ENCODE measurements at places on chromosomes 2 and 18.

- DNase-seq = no peak
These were observed 31.4 kb downstream of the IMPA2 start for GRCh38 chr18:12012697-12013096.

DNA sequence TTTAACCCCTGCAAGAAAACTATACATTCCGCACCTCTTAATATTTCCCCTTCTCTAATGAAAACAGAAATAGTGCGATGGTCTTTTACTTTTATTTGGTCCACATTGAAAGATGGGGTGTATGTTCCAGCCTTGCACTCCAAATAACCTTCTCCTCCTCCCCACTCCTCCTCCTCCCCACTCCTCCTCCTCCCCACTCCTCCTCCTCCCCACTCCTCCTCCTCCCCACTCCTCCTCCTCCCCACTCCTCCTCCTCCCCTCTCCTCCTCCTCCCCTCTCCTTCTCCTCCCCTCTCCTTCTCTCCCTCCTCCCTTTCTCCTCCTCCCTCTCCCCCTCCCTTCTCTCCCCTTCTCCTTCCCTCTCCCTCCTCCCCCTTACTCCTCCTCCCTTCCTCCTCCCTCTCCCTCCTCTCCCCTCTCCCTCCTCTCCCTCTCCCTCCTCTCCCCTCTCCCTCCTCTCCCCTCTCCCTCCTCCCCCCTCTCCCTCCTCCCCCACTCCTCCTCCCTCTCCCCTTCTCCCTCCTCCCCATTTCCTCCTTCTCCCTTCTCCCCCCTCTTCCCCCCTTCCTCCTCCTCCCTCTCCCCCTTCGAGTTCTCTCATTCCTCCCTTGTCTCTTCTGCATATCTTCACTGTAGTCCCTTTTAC is 70.4 kb downstream of the ZNF532 start:
- DNase-seq = no peak

GRCh38 chr2:61463769-61464475 is 7.0 kb downstream of the USP34 start:
- no peak for DNase-seq

DNA sequence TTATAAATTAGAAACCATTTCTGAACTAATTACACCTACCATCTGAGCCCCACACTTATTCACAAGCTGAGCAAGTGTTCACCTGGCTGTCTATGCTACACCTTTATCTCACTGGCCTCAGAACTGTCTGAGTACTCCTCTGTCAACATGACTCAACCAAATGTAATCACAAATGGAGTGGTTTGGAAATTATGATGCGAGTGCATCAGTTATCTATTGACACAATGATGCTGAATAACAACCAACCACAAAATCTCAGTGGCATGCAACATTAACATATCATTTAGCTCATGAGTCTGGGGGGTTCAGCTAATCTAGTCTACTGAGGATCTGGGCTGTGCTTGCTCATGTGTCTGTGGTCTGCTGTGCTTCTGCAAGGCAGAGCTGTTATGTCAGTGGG is 184.2 kb upstream of the NXPH2 start:
- DNase-seq = no peak

- DNase-seq = no peak
These were observed 33.4 kb downstream of the TTR start for GRCh38 chr18:31624892-31625640.

DNA sequence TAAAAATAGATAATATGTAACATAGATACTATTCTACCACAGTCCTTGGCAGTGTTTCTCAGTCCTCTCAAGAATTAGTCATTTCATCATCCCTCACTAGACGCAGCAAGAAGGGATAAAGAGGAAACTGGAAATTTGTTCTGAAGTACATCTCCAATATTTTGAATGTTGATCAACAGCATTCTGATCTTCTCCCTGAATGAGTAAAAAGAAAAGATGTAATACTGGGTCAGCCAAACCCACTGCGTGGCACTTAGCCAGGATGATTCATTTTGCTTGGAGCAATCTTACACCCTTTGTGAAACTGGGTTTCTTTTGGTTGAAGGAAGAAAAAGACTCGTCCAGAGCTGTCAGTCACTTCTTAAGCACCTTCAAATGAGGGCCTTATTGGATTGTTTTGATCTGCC is 54.1 kb downstream of the TAF1B start:
- peak; percentile 97 for DNase-seq

DNA sequence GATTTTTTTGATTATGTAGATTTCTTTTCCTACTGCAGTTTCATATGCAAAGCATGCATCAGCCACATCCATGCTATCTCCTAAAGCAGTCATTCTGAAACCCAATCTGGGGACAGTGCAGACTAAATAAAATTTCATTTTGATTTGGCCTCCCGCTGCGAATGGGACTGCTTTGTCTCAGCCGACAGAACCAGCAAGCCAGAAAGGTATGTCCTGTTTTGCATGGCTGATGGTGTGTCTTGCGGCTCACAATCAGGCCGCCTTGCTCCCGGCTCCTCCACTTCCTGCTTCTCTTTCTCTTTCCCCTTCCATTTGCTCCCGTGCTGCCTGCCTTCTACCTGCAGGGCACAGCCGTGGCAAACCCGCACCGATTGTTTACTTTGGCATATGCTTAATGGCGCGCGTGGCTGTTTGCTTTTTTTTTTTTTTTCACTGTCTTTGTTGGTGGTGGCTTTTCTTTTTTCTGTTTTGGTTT is 419.6 kb upstream of the POU3F3 start:
- DNase-seq = no peak

DNA sequence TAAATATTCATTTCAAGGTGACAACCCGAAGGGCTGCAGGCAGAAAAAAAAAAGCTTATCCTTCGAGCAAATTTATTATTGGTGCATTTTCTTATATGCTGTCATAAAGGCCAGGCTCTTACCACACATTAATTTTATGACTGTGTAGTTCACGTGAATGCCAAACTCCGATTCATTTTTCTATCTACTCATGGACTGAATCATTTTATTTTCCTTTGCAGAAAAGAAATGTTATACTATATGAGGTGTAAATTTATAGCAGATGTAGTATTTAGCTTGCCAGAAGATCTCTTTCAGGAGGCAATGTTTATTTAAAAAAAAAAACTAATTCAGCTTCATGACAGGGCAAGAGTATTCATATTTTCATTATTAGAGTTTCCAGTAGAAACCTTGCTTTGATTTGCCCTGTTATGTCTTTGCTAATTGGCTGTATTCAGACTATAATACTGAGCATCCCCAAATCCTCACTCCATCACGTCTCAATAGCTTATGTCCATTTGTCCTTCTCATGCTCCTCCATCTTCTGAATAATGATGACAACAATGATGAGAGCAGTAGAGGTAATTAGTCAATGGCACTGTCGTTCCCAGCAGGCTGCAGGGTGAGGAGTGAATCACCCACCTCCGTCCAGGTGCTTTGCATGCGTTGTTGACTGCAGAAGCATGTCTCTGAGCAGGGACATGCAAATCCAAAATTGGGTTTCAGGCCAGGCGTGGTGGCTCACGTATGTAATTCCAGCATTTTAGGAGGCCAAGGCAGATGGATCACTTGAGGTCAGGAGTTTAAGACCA is 101.1 kb upstream of the RAB12 start:
- no peak for DNase-seq

GRCh38 chr2:55862246-55862645 is 61.3 kb downstream of the EFEMP1 start:
- peak; percentile 100 for DNase-seq

GRCh38 chr2:228802181-228803071 is 468.7 kb downstream of the PID1 start:
- no peak for DNase-seq

DNA sequence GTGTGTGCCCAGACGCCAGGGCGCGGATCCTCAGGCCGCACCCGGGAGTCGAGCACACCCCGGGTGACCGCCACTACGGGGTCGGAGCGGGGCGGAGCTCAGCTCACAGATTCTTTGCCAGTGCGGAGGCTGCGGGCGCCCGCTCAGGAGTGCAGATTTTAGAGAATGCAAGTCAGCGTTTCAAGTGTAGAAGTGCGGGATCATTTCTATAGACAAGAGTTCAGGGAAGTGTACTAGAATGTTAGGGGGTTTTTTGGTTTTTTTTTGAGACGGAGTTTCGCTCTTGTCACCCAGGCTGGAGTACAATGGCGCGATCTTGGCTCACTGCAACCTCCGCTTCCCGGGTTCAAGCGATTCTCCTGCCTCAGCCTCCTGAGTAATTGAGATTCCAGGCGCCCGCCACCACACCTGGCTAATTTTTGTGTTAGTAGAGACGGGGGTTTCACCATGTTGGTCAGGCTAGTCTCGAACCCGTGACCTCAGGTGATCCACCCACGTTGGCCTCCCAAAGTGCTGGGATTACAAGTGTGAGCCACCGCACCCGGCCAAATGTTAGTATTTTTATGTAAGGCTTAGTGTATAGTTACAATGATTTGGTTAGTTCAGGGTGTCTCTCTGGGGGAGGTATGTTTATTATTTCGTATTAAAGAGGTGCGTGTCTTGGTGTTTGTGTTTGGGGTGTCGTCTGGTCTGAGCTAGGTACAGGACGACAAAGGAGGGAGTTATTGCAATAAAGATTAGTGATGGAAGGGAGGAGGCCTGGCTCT is 619 bp upstream of the FAM168B start:
- DNase-seq = no peak

DNA sequence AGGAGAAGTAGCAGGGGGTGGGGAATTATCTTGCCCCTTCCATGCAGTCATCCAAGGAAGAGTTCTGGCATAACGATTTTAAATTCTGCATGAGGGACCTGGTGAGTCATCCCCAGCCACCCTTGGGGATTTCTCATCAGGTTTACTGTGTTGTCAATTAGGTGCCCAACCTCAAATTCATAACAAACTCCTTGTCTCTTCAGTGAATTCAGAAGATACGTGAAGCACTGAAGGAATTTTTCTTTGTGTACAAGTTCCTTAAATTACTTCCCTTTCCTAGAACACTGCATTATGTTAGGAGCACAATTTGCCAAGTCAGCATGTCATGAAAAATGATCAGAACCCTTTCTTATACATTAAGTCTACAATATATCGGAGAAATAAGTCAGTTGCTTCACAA is 70.8 kb upstream of the NOSTRIN start:
- no peak for DNase-seq

- peak; percentile 74 for DNase-seq
These were observed 48.1 kb downstream of the MAIP1 start for GRCh38 chr2:200003444-200003843.

- peak; percentile 1 for DNase-seq
These were observed 231.7 kb downstream of the ARL6IP6 start for GRCh38 chr2:152950126-152950525.

DNA sequence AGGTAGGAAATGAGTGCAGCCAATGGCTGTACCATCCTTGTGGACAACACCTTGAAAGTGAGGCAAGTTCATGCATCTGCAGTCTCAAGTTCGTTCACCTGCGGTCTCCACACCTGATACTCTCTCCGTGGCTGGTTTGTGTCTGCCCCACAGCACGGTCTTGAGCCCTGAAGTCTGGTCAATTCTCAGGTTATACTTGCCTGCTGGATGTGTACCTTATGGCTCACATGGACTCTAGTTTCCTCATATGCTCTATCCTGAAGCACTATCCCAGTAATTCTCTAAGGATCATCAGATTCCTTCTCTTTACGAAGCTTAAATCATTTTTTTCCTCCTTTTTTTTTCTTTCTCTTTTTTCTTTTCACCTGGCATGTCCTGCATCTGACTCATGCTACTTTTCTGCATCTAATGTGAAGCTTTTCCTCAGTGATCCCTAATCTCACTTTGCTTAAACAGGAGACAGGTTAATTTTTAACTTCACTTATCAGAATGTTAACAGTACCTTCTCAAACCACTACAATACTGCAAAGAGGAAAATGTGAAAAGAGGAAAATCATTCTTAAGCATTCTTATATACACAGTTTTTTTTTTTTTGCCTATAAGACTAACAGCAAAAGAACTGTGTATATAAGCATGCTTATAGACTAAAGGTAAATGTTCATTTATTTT is 511.2 kb downstream of the SOX11 start:
- no peak for DNase-seq

DNA sequence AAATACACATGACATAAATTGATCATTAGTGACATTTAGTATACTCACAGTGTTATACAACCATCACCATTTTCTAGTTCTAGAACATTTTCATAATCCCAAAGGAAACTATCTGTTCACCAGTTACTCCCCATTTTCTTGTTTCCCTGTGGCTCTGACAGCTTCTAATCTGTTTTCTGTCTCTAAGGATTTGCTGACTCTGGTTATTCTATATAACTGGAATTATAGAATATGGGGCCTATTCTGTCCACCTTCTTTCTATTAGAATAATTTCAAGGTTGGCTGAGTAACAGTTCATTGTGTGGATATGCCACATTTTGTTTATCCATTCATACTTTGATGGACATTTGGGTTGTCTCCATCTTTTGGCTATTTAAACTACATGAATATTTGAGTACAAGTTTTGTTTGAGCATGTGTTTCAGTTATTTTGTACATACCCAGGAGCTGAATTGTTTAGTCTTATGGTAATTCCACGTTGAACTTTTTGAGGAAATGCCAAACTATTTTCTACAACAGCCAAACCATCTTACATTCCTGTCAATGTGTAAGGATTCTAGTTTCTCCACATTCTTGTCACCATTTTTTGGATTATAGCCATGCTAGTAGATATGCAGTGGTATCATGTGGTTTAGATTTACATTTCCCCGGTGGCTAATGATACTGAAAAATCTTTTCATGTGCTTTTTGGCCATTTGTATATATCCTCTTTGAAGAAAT is 20.5 kb downstream of the KIAA1328 start:
- DNase-seq = peak; percentile 89

DNA sequence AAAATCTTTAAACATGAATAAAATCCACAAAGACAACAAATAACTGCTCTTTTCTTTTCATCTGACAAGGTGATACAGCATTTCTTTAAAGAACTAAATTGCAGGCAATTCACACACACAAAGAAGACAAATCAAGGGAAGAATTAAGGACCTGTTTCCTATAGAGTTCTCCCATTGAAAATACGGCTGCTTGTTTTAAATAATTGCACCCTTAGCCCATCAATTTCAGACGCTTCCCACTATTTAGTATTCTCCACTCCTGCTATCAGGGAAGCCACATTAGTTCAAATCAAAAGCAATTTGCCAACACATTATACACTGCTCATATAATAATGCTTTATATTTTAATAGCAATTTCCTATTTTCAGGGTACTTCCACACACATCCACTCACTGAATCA is 11.3 kb downstream of the CMPK2 start:
- no peak for DNase-seq

DNA sequence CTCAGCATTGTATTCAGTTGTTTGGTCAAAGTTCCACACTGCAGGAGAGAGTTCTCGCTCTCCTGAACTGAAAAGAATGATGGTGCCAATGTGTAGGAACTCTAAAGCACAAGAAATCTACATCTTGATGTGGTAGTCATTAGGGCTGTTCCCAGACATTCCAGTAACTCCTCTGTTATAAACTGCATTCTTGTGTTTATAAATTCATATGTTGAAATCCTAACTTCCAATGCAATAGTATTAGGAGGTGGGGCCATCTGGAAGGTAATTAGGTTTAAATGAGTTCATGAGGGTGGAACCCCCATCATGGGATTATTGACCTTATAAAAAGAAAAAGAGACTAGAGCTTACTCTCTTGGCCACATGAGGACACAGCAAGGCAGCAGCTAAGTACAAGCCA is 239.6 kb downstream of the CDH20 start:
- DNase-seq = peak; percentile 32

GRCh38 chr2:170298115-170298514 is 120.2 kb downstream of the MYO3B start:
- no peak for DNase-seq

GRCh38 chr2:10507106-10507505 is 59.0 kb upstream of the ODC1 start:
- DNase-seq = no peak

All from choroid plexus epithelial cell (primary cell).